Fibroblast of gingiva (primary cell): ENCODE measurements at places on chromosomes 2 and 18.

DNA sequence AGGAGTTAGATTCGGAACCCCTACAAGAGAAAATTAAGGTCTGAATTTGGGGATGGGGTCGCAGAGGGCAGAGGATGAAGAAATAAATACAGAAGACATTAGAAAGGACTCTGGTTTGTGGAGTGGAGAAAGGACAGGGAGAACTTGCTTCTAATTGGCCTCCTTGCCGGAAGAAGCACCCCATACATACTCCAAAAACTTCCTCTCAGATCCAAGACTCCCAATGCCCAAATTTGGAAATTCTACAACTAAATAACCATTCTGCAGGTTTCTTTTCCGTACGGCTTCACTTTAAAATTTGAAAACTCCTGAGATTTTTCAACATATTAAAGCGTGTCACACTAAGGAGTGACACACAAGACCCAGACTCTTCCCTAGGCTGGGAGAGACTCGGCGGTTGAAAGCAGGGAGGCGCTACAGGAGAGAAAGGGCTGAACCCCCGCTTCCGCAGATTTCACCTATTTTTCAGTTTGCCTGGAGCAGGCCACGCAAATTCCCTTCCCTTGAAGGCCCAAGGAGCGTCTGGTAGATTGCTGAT, 478 bp downstream of the CLHC1 start:
- peak; percentile 13 for DNase-seq

GRCh38 chr18:50190926-50191325, 4.0 kb downstream of the MYO5B start:
- DNase-seq = no peak

DNA sequence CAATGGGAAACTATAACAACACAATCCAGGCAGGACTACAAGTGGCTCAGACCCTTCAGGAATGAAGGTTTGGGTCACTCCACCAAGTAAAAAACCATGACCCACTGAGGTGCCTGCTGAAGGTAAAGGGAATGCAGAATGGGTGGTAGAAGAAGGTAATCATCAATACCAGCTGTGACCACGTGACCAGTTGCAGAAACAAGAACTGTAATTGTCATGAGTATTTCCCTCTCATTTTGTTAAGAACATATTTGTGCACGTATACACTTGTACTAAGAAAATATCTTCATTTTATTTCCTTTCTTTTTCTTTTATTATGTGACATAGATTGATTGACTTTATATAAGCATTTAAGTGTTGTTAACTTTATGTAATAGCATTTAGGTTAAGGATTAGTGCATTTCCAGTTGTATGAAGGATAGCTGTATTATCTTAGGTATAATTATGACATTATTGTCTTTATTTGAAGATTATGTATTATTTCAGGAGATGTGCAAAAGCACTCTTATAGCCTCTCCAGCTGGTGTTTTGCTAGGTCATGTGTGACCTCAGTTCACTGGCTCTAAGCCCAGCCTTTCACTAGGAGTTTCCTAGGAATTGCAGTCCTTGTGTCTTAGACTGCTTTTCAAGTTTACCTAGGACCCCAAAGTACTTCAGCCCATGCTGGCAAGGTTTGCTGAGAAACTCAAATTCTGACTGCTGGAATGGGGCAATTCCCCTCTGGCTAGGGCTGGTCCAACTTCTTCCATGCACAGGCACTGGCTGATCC, 125.7 kb upstream of the DPP10 start:
- DNase-seq = no peak

DNA sequence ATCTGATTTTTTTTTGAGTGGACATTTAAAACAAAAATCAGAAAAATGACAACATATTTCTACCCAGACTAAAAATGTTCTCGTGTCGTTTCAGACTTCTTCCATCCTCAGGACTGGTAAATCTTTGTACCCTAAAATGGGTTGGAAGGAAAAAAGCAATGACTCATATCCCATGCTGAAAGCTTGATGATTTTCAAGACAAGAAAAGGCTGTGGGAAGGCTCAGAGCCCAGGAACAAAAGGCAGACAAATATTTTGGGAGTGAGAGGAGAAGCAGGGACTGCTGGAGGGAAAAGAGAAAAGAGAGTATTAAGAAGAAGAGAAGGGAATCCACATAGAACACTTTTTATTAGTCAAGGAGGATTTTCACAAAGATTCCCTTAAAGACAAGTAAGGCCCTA, 77.1 kb upstream of the CTAGE1 start:
- DNase-seq = no peak

DNA sequence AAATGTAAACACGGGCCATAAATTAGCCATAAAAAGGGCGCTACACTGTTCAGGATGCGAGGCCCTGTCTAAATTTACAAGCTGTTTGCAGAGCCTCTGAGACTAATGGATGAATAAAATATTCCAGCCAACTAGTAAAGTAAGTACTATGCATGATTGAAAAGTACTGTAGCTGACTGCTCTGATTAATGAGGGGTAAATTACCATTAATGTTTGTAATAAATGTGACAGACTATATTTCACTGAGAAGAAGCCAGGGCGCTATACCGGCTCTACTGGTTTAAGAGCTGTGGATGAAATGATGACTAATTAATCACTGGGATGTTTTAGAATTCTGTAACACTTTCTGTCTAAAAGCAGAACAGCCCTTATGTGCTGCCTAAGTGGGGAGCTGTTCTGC, 54.3 kb upstream of the RGPD4 start:
- no peak for DNase-seq

GRCh38 chr2:99802734-99803133, 312.9 kb upstream of the REV1 start:
- DNase-seq = no peak

GRCh38 chr2:197615016-197615652, 60.3 kb downstream of the RFTN2 start:
- DNase-seq = no peak

- no peak for DNase-seq
Observed at GRCh38 chr2:222179592-222179991, 119.2 kb downstream of the PAX3 start.

- DNase-seq = peak; percentile 88
Observed at GRCh38 chr18:67232406-67232805, 284.1 kb downstream of the DSEL start.

DNA sequence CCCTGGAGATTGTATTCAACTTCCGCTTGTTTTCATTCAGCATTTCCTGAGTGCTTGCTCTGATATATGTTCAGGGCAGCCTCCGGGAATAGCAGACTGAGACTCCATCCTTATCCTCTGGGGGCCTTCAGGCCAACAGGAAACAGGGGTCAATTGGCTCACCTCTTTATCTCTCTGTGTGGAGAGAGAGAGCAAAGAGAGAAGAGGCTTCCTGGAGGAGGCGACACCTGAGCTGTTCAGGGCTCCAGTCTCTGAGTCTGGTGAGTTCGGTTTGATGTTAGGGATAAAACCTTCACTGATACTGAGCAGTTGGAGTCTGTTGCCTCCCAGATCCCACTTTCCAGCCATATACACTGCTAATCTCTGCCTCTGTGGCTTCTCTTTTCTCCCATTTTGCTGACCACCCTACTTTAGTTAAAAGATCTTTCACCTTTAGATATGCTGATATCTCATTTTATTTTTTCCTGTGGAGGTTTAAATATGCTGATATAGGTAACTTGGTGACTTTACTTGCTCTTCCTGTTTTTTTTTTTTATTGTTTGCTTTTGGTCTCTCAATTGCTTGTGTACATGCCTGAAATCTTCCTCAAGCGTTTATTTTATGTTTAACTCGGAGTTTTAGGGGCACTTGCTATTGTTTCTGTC, 56.9 kb downstream of the KCNS3 start:
- DNase-seq = no peak

DNA sequence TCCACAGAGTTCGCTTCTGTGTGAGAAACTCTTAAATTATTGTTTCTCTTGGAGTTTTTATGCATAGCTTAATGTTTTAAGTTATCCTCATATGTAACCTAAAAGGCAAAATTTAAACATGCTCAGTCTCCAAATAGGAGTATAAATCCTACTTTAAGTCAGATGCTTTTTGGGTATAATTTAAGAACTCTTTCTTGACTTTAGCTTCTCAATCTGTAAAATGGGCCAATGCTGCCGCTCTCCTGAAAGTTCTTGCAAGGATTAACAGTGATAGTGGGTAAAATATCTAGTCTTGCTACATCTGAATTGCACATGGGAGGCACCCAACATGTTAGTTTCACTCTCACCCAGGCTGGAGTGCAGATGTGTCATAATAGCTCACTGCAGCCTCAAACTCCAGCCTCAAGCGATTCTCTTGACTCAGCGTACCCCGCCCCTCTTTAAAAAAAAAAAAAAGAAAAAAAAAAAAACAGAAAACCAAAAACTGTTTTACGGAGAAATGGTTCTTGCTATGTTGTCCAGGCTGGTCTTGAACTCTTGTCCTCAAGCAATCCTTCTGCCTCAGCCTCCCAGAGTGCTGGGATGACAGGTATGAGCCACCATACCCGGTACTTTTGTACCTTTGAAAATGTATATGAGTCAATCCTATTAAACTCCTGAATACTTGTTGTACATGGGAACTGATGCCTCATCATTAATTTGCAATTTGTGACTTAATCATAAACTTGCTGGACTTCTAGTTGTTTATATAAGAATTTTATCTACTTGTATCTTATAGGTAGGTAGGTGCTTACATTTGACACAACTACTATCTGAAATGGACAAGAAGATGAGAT, 1.8 kb downstream of the FBXO48 start:
- no peak for DNase-seq

- DNase-seq = no peak
Observed at GRCh38 chr2:152063325-152063924, 35.4 kb downstream of the CACNB4 start.

DNA sequence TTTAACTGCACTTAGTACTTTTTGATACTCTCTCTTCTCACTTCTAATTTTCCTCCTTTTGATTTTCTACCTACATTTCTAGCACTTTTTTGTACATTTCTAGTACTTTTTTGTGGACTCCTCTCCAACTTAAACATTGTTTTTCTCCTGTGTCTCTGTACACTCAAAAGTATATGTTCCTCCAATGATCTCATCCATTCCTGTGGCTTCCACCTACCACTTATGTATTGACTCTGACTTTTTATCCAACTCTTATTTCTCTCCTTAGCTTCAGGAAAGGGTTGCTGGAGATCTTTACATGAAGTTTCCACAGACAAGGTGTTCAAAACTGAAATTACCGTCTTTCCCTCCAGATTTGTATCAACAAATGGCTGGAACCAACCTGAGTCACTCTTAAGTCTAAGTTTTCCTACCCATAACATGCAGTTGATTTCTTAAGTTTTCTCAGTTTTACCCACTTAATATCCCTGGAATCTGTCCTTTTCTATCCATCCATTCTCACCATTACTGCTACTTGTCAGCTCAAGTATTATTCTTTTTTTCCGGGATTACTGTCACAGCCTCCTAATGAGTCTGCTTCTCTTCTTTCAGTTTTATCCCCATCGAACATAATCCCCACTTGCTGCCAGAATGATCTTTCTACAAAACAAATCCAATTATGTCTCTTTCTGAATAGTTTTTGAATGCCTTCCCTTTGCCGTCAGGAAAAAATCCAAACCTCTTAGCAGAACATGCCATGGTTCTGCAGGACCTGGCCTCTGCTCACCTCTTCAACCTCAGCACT, 22.6 kb upstream of the PELI1 start:
- DNase-seq = no peak

DNA sequence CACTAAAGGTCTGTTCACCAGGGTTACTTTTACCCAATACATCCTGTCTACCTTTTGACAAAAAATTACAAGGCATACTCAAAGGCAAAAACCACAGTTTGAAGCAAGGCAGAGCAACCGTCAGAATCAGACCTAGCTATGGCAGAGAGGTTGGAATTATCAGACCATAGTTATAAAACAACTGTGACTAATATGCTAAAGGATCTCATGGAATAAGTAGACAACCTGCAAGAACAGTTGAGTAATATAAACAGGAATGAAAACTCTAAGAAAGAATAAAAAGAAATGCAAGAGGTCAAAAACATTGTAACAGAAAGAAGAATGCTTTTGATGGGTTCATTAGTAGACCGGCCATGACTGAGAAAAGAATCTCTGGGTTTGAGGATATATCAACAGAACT, 318.8 kb upstream of the KCNH7 start:
- no peak for DNase-seq

GRCh38 chr18:24986666-24987302, 365.2 kb downstream of the ZNF521 start:
- peak; percentile 11 for DNase-seq

DNA sequence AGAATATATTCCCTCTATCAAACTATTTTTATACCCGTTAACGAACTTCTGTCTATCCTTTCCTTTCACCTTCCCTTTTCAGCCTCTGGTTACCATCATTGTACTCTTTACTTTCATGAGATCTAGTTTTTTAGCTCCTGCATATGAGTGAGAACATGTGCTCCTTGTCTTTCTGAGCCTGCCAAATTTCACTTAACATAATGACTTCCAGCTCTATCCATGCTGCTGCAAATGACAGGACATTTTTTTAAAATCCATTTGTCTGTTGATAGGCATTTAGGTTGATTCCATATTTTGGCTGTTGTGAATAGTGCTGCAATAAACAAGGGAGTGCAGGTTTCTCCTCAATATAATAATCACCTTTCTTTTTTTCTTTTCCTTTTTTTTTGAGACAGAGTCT, 8.2 kb upstream of the CCDC195 start:
- no peak for DNase-seq

DNA sequence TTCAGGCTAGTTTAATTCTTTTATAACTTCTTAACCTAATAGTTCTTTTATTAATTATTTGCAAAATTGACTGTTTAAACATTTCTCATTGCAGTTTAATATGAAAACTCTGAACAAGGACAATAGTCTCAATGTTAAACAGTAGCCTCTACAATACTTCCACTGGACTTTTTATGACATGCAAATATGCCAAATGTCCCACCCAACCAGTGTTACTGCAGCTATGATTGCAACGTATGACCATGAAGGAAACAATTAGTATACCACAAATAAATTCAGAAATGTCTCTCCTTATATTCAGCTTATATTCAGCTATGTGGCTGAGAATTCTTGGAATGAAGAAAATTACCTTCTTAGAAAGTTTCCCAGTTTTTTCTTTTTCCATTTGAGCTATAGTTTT, 688.6 kb downstream of the DCC start:
- no peak for DNase-seq

GRCh38 chr2:160242893-160243564, 43.0 kb upstream of the ITGB6 start:
- DNase-seq = no peak

DNA sequence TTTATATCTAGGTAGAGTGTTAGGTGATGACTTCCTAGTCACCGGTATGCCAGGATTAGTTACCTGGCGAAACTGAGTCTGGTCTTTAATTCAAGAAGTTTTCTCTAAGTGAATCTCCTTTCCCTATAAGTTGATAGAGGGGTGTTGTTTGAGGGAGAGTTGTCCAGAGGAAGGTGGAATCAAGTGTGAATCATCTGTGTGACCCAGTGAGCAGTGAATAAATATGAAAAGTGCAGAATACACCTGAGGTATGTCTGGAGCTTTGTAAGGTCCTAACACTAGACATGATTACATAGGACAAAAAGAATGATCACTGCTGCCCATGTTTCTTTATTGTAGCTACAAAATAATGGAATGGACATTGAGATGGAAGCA, 11.2 kb downstream of the POU3F3 start:
- DNase-seq = no peak

DNA sequence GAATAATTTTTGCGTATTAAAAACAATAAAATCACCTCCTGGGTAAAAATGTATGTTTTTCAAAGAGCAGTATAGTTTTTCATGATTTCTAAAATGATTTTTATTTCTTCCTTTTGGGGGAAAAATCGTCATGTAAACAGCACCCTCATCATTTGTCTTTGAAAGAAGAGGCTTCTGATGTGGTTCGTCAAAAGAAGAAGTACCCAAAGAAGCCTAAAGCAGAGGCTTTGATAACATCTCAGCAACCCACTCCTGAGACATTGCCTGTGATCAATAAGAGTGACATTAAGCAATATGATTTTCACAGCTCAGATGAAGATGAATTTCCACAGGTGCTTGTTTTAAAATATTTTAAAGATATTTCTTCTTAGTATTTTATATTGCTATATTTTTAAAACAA, 110.2 kb upstream of the KIF5C start:
- DNase-seq = no peak
